ENCODE measurements at places on chromosomes 11 and 22.

GRCh38 chr11:69419662-69420395 is 61.6 kb upstream of the LINC01488 start:
- H3K27ac ChIP-seq, result peak overlapping the region; percentile 47
- DNase-seq, result no peak
- peaks cover 23% of the 10 kb centered on the region for H3K4me1 ChIP-seq
- H3K4me3 ChIP-seq, result no peak overlapping the region

DNA sequence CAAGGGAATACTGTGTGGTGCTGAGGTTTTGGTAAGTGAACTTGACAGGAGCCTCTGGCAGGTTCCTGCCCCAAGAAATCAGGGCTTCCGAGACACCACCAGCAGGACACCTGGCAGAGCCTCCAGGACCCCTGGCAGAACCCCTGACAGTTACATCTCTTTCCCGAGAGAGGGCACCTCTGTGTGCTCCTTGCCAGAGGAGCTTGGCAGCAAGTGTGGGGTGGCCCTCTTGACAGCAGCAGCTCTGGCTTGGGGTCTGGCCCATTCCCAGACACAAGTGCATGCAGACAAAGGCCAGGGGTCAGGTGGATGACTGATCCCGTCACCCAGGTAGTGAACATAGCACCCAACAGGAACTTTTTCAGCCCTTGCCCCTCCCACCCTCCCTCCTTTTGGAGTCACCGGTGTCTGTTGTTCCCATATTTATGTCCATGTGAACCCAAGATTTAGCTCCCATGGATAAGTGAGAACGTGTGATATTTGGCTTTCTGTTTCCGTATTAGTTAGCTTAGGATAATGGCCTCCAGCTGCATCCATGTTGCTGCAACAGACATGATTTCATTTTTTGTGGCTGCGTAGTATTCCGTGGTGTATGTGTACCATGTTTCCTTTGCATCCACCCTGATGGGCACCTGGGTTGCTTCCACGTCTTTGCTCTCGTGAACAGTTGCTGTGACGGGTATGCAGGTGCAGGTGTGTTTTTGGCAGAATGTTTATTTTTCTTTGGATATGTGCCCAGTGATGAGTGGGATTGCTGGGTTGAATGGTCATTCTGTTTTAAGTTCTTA is 21.2 kb upstream of the OSBPL5 start:
- H3K4me3 ChIP-seq, result no peak overlapping the region
- peaks cover 9% of the 10 kb centered on the region for H3K27me3 ChIP-seq
- H3K27ac ChIP-seq, result no peak overlapping the region
- H3K36me3 ChIP-seq, result no peaks in the 10 kb centered on the region
- no peak for DNase-seq

GRCh38 chr11:126683766-126684728 is 316.5 kb downstream of the KIRREL3 start:
- no peaks in the 10 kb centered on the region for H3K4me1 ChIP-seq
- H3K4me3 ChIP-seq, result no peak overlapping the region
- peaks cover 66% of the 10 kb centered on the region for H3K27me3 ChIP-seq
- no peak overlapping the region for H3K27ac ChIP-seq
- DNase-seq, result no peak
- H3K36me3 ChIP-seq, result no peaks in the 10 kb centered on the region

- DNase-seq, result no peak
- H3K4me1 ChIP-seq, result peaks cover 12% of the 10 kb centered on the region
- H3K27ac ChIP-seq, result no peak overlapping the region
- no peaks in the 10 kb centered on the region for H3K27me3 ChIP-seq
- H3K36me3 ChIP-seq, result peaks cover 13% of the 10 kb centered on the region
Observed at GRCh38 chr11:121042296-121042695, 18.4 kb downstream of the TBCEL start.

DNA sequence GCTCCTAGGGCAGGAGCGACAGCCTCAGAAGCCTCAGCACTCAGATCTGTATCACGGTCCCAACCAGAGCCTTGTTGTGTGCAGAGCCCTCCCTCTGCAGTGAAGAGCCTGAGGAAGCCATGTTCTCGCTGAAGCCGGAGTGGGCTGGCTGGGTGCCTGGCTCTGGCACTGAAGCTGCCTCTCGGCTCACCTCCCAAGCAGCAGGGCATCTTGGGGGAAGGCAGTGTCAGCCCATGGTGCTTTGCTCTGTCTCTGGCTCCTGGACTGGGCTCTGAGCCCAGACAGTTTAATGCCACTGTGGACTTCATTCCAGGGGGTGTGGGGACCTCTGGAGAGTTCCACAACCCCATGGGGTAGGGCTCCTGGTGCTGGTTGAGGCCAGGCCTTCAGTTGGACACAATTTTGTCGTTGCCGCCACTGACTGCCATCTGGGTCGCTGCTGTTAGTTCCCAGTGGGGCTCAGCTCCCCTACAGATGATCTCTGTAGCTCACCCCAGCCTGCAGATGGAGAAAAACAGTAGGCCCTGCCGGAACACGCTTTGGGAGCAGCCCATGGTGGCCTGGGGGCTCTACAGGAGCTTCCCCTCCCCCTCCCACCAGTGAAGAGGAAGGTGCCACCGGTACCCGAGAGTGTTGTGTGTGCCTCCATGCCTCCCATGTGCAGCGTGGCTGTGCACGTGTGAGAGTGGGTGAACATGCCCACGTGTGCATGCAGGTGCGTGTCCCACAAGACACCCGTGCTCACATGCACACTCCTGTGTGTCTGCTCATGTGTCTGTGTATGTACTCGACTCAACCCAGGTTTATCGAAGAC is 86.5 kb upstream of the B3GAT1 start:
- no peak for DNase-seq
- H3K36me3 ChIP-seq, result no peaks in the 10 kb centered on the region
- no peak overlapping the region for H3K27ac ChIP-seq
- H3K27me3 ChIP-seq, result peaks cover 34% of the 10 kb centered on the region
- H3K4me1 ChIP-seq, result no peaks in the 10 kb centered on the region

DNA sequence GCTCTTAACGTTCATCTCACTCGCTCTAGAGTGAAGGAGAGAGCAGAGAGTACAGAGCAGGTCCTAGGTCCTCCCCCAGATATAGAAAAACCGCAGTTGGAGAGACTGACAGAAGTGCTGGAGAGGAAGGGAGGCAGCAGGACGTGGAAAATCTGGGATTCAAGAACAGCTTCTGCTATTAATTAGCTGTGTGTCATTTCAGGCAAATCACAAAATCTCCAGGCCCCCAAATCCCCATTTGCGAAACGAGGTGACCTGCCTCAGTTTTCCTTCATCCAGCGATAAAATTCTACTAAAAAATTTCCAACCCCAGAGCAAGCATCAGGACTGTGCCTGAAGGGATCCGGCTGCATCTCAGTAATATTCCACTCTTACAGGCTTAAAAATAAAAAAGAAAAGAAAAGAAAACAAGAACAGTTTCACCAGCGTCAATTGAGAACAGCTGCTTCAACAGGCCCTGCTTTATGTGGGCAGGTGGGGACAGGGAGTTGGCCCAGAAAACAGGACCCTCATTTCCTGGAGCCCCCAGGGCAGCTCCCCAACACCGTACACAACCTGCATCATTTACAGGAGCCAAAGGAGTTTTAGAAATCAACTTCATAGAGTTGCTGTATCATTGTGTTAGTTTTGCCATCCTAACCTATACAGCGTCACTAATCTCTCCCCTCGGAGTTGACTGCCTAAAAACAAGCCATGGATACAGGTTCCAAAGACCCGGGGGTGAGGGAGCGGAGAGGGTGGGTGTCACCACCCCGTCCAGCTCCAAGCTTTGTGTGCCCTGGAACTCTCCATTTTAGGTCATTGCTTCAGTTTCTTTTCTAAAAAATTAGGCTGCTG is 2.3 kb upstream of the MALAT1 start:
- peaks cover 50% of the 10 kb centered on the region for H3K4me1 ChIP-seq
- no peak overlapping the region for H3K4me3 ChIP-seq
- no peaks in the 10 kb centered on the region for H3K36me3 ChIP-seq

DNA sequence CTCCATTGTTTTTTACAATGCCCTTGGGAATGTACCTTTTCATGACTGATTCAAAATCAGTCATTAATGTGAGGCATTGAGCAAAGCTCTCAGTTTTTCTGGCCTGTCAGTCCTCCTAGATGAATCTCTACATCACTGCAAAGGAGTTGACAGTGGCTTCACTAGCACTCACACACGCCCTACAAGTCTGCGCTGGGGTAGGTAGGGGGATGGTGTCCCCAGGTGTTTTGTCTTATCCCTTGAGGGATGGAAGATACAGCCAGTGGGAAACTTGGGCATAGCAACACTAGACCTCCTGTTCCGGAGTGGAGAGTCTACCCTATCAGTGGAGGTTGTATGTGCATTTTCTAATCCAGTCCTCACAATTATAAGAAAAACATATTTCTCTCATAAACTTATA is 27.0 kb downstream of the TRIM77 start:
- H3K27ac ChIP-seq, result no peak overlapping the region
- no peak for DNase-seq
- H3K27me3 ChIP-seq, result no peaks in the 10 kb centered on the region
- no peak overlapping the region for H3K4me3 ChIP-seq
- H3K4me1 ChIP-seq, result peaks cover 2% of the 10 kb centered on the region
- H3K36me3 ChIP-seq, result no peaks in the 10 kb centered on the region

- H3K4me1 ChIP-seq, result no peaks in the 10 kb centered on the region
- DNase-seq, result no peak
- no peaks in the 10 kb centered on the region for H3K36me3 ChIP-seq
- H3K27me3 ChIP-seq, result peaks cover 46% of the 10 kb centered on the region
Observed at GRCh38 chr22:36831206-36831605, 14.4 kb upstream of the PVALB start.

DNA sequence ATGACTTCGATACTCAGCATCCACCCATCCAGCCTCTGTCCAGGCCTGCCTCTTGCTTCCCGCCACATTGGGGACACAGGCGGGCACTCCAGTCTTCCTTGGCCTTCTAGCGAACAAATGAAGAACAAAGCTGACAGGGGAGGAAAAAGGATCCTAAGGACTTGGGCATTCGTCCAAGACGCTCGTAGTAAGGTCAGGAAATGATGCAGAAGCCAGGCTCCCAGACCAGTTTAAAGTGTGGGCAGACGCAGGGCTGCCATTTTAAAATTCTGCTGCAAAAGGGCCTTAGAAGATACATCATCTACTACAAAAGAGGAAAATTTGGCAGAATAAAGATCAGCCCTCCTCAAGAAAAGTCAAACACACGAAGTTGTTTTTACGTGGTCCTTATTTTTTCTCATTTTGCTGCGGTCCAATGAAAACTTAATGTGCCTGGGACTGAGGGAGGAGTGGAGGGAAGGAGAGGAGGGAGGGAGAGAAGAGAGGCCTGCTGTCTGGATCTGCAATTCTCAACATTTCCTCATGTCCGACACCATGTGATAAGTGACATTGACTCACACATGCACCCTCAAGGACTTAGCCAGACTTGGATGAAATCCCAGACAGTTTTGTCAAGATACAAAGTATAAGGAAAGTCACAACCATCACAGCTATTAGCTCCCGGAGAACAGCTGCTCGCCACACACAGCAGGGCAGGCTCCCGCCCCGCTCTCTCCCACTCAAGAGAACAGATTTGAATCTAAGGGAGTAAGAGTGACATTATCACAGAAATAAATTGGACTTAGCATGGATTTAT is 5.7 kb downstream of the DNAL4 start:
- no peaks in the 10 kb centered on the region for H3K27me3 ChIP-seq
- DNase-seq, result no peak
- H3K4me1 ChIP-seq, result peaks cover 41% of the 10 kb centered on the region

DNA sequence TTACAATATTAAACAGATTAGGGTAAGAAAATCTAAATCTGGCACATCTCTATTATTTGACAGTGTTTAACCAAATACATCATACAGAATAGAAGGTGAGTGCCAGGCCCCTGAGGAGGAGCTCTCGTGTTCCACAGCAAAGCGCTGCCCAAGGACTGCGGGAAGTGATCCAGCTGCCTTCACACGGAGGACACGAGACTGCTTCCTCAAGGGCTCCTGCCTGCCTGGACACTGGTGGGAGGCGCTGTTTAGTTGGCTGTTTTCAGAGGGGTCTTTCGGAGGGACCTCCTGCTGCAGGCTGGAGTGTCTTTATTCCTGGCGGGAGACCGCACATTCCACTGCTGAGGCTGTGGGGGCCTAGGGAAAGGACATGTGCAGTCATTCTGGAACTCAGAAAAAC is 71.1 kb downstream of the NCAPD3 start:
- H3K4me3 ChIP-seq, result no peak overlapping the region
- no peaks in the 10 kb centered on the region for H3K27me3 ChIP-seq
- H3K36me3 ChIP-seq, result peaks cover 25% of the 10 kb centered on the region
- no peak for DNase-seq

- no peak for DNase-seq
- no peak overlapping the region for H3K4me3 ChIP-seq
- H3K27me3 ChIP-seq, result no peaks in the 10 kb centered on the region
- no peaks in the 10 kb centered on the region for H3K36me3 ChIP-seq
Observed at GRCh38 chr11:57111619-57112018, 70.1 kb upstream of the LRRC55 start.

DNA sequence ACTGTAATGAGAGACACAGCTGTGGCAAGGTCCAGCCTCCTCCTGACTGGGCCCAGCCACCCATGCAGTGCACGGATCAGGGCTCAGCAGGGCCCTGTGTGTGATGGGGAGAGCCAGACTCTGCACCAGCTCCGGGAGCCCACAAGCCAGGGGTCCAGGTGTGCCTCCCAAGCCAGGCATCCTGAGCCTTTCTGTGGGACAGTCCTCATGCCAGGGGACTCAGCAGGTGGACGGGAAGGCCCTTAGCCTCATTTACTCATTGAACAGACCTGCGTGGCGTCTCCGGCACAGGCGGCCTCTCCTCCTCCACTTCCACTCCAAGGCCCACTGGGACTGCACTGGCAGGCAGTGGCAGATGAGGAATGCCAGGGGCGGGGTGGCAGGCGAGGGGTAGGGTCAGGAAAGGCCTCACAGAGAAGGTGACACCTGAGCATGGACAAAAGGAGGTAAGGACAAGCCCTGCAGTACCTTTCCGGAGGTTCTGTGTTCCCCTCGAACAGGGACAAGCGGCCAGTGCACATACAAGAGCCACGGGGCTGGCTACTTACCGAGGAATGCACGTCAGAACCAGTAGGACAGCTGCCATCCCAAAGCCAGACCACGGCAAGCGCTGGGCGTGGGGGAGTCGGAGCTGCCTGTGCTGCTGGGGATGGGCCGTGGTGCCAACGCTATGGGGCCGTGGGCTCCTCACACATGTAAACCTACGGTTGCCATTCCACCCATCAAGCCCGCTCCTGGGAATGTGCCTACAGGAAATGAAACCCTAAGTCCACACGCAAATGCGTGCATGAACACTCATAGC is 52.7 kb downstream of the IGF2 start:
- no peak for DNase-seq
- no peak overlapping the region for H3K4me3 ChIP-seq
- no peaks in the 10 kb centered on the region for H3K4me1 ChIP-seq
- peaks cover 12% of the 10 kb centered on the region for H3K36me3 ChIP-seq
- peaks cover 7% of the 10 kb centered on the region for H3K27me3 ChIP-seq

Data from mesothelial cell of epicardium (in vitro differentiated cells).